ENCODE measurements at places on chromosomes 16 and 17. TPM values are rescaled to one million over a fixed set of nuclear protein-coding genes. Genes with fewer than 3 reads are reported as not detected.

The EIF3CL gene
- total RNA-seq = 67.1 TPM

The KCNG4 gene
- total RNA-seq = not detected

The HOXB2 gene
- total RNA-seq = 2.3 TPM

The IL17C gene
- not detected for total RNA-seq

The ARHGDIG gene
- total RNA-seq = 0.77 TPM

The PIK3R6 gene
- total RNA-seq = not detected

The HOXB6 gene
- total RNA-seq = 3.2 TPM

The ABI3 gene
- total RNA-seq = not detected

The CCDC154 gene
- 0.32 TPM for total RNA-seq

The MYLK3 gene
- total RNA-seq = 0.34 TPM

The PIPOX gene
- total RNA-seq = 2.2 TPM

The TBC1D3E gene
- total RNA-seq = not detected

The ANKFN1 gene
- total RNA-seq = not detected

The LRRC36 gene
- total RNA-seq = not detected

The UNK gene
- 12.3 TPM for total RNA-seq

The KPNA2 gene
- 45.8 TPM for total RNA-seq

The ARL4D gene
- 14.9 TPM for total RNA-seq

The CCDC78 gene
- total RNA-seq = 2.0 TPM

The SLC16A11 gene
- 0.16 TPM for total RNA-seq

The RCVRN gene
- not detected for total RNA-seq

The MRPS34 gene
- 88.6 TPM for total RNA-seq

The SHISA6 gene
- total RNA-seq = not detected

The HNF1B gene
- not detected for total RNA-seq

The IRX5 gene
- total RNA-seq = 0.09 TPM

The NLGN2 gene
- total RNA-seq = 6.8 TPM

The CES5A gene
- not detected for total RNA-seq

The COPZ2 gene
- 102 TPM for total RNA-seq

The FOXC2 gene
- total RNA-seq = 0.17 TPM

The HSPB9 gene
- not detected for total RNA-seq

The CHST5 gene
- total RNA-seq = not detected

The C16orf86 gene
- 3.9 TPM for total RNA-seq

The RNF222 gene
- total RNA-seq = not detected

The CFAP97D1 gene
- total RNA-seq = not detected

The SKAP1 gene
- total RNA-seq = not detected

The PRSS27 gene
- total RNA-seq = 1.1 TPM

The KLHL10 gene
- total RNA-seq = 0.16 TPM

The TEKT1 gene
- not detected for total RNA-seq

The NEUROD2 gene
- under 0.01 TPM for total RNA-seq

The TENT4B gene
- total RNA-seq = 6.2 TPM

The SOST gene
- total RNA-seq = not detected

The ZG16 gene
- not detected for total RNA-seq

The G6PC1 gene
- total RNA-seq = not detected

The SLC38A10 gene
- 49.5 TPM for total RNA-seq

The HYDIN gene
- 0.26 TPM for total RNA-seq

The PRSS21 gene
- total RNA-seq = not detected

The KRTAP4-5 gene
- not detected for total RNA-seq

The HBA2 gene
- not detected for total RNA-seq

The SSTR5 gene
- not detected for total RNA-seq

Measured in bronchial smooth muscle cell (primary cell).